Activated CD4-positive, alpha-beta memory T cell treated with anti-CD3 and anti-CD28 coated beads for 36 hours (primary cell): ENCODE measurements at places on chromosomes 5 and 9. TPM values are rescaled to one million over a fixed set of nuclear protein-coding genes. Genes with fewer than 3 reads are reported as not detected.
A peak's percentile ranks its signal among the peaks of the same experiment; 100 is the strongest.

Gene PCDHGB2
- 0.19 TPM for total RNA-seq

Gene NDUFS4
- total RNA-seq, result 70.5 TPM

Gene GOLM1
- 2.0 TPM for total RNA-seq

Gene OR1N1
- not detected for total RNA-seq

Gene TAF11L9
- total RNA-seq, result not detected

Gene RASEF
- total RNA-seq, result not detected

Gene TXNDC8
- total RNA-seq, result not detected

Gene EGR1
- total RNA-seq, result 64.2 TPM

Gene GRXCR2
- not detected for total RNA-seq

Gene ARHGEF37
- total RNA-seq, result 0.69 TPM

Gene LCN1
- not detected for total RNA-seq

- DNase-seq, result no peak
These were observed 12.2 kb upstream of the HSPB3 start for GRCh38 chr5:54443270-54443669.

- no peak for DNase-seq
These were observed 40.4 kb upstream of the UNC5A start for GRCh38 chr5:176769911-176770310.

- no peak for DNase-seq
These were observed 7.0 kb downstream of the NDOR1 start for GRCh38 chr9:137212520-137212919.

- DNase-seq, result no peak
These were observed 125.3 kb upstream of the IQGAP2 start for GRCh38 chr5:76277736-76278135.

DNA sequence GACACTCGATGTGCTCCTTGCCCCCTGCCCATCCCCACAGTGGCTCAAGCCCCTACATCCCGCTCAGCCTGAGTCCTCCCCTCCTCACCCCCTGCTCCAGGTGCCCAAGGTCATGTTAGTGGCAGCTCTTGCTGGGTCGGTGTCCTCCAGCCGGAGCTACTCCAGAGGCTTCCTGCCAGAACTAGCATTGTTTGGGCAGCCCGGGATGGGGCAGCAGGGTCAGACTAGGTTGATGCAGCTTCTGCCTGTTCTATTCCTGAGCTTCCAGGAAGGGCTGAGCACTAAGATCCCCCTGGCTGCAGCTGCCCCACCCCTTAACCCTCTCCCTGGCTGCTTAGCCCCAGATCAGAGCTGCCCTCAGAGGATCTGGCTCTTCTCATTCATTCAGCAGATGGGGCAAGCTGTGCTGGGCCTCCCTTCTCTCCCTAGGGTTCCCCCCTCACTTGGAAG, 671 bp downstream of the RGS14 start:
- DNase-seq, result peak; percentile 22

- no peak for DNase-seq
These were observed 17.8 kb downstream of the FBXO38 start for GRCh38 chr5:148401604-148402003.

DNA sequence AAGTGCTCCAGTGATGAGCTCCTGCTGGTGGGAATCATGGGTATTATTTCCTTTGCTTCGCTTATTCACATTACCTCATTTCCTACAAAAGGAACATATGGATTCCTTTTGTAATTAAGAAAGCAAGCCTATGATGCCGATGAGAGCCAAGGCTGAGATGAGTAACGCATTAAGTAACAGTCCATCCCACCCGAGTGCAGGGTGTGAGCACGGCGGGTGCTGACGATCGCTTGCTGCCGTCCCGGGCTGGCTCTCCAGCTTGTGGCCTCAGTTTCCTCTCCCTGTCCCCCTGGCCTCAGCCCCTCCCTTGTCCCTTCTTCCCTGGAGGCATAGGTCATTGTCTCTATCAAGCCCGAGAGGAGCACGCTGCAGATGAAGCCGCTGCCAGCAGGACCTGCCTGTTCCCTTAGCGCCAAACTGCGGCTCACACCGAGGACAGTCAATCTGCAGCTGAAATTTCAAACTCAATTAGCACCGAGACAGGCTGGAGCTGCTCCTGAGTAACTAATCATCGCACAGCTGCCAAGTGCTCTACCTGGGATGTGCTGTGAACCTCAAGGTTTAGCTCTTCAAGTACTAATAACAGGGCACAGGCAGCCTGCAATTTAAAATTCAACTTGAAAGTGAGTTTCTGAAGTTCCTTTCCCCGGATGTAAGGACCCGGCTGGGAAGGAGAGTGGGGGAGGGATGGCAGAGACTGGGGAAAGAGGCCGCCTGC, 115.2 kb upstream of the RAPGEF1 start:
- DNase-seq, result no peak

DNA sequence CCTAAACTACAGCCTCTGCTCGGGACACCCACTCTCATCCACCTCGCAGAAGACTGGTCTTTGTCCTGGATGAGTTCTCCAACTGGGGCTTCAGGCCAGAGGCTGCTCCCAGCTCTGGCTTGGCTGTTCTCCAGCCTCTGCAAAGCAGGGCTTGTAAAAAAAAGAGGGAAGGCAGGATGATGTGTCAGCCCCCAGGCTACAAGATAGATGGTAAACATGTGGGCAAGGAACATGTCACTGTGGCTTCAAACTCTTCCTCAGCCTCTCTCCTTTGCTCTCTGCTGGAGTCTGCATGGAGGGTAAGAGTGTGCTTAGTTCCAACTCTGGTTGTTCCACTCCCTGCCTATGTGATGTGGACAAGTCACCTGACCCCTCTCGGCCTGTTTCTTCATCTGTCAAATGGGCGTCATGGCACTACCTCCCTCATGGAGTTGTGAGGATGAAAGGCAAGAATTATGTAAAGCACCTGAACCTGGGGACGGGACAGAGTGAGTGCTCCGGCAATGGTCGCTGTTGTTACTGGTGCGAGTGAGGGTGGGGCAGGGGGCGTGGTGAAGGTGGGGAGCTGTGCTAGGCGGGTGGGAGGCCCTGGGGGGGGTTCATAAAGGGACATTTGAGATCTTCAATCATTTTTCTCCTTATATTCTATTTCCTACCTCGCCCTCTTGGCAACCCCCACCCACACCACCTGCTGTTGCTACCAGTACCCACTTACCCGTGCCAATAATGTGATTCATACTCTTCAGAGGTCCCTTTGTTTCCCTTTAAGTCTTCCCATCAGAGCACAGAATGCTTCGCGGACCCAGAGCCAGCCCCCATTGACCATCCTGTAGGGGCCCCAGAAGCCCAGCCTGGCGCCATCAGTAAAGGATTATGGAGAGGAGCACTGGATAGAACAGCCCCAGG, 6.8 kb upstream of the ZNF79 start:
- no peak for DNase-seq

DNA sequence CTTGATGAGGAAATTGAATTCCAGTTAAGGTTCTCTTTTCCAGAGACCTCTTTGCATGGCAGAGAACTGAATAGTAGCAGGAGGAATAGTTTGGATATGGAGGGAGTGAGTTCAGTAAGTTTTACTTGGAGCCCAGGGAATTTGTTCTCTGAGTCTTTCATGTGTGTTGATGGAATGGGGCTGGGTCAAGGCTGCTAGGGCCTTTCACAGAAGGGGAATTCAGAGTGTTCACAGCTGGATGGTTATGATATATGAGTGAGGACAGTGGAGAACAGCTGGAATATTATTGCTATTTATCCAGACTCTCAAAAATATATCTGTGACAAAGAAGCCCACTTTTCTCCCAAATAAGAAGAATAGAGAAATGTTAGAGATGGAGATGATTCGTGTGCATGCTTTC, 372.8 kb downstream of the PLK2 start:
- DNase-seq, result no peak

GRCh38 chr5:41094871-41095270, 23.7 kb upstream of the MROH2B start:
- DNase-seq, result no peak

GRCh38 chr9:126144196-126144595, 182.4 kb upstream of the MVB12B start:
- DNase-seq, result no peak

DNA sequence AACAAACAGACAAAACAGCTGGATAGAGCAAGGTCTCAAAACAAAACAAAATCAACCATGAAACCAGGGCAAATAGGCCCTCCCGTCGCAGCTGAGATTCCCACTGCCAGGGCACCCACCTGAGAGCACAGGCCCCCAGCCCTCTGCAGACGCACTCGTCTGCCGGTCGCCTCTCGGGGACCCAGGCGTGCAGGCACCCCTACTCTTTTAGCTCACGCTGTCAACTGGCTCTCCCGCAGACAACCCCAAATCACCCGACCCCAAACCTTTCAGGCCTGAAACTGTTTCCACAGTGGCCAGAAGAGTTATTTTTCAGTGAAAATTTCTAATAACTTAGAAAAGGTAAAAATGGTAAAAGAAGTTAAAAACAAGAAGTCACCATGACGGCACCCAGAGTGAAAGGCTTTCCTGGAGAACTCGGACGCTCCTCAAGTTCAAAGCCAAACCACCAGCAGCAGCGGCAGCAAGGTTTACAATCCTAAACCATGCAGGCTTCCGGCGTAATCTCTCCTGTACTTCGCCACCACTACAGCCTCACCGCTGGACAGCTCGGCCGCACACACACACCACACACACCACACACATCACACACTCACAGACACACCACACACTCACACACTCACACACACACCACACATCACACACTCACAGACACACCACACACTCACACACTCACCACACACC, 1.9 kb upstream of the UBE2QL1 start:
- DNase-seq, result no peak

GRCh38 chr5:57592236-57592635, 109.6 kb upstream of the ACTBL2 start:
- DNase-seq, result no peak

GRCh38 chr5:92694067-92694466, 887.0 kb downstream of the NR2F1-AS1 start:
- no peak for DNase-seq

GRCh38 chr9:69047371-69047770, 11.8 kb downstream of the FXN start:
- DNase-seq, result no peak

DNA sequence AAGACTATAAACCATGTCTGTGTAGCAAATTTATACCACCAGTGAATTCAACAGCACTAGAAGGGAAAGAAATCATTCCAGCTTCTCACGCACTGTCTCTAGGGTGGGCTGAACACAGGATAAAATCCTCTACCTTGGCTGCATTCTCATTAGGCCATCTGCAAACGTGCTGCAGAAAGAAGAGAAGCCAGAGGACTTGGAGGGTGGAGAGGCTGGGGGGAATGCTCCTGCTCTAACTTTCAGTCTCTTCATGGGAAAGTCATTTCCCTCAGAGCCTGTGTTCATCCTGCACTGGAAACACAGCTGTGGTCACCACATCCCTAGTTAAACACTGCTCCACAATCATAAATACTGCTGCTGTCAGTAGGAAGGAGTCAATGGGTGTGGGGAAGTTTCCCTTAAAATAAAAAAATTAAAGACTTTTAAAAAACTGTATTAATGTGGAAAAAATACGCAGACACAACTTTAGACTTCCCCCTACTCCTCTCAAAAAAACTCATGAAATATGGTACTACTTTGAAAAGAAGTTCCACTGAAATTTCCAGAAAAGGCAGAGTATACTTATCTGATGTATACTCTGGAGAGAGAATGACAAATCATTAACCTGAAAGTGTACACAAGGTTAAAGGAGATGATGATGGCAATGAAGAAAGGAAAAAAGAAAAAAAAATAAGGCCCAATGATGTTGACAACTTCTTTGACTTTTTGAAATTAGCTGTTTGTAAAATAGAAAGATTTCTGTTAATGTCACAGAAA, 46.8 kb downstream of the LHFPL2 start:
- DNase-seq, result no peak

DNA sequence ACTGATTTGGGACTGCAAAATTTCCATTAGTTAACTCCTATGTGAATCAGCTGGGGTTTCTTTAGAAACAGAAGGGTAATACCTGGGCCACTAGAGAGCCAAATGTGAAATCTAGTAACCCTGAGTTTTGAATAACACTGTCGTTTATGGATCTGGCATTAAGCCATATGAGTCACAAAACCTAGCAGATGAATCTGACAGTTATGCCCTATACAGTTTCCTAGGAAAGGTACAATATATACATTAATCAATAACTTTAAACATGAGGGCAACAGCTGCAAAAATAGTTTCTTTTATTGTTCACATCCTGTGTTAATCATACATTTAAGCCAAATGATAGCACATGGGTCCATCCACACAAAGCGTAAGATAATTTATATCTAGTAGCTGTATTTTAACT, 56.9 kb downstream of the PAM start:
- DNase-seq, result no peak

- DNase-seq, result no peak
These were observed 104.8 kb upstream of the CLINT1 start for GRCh38 chr5:157963761-157964160.

DNA sequence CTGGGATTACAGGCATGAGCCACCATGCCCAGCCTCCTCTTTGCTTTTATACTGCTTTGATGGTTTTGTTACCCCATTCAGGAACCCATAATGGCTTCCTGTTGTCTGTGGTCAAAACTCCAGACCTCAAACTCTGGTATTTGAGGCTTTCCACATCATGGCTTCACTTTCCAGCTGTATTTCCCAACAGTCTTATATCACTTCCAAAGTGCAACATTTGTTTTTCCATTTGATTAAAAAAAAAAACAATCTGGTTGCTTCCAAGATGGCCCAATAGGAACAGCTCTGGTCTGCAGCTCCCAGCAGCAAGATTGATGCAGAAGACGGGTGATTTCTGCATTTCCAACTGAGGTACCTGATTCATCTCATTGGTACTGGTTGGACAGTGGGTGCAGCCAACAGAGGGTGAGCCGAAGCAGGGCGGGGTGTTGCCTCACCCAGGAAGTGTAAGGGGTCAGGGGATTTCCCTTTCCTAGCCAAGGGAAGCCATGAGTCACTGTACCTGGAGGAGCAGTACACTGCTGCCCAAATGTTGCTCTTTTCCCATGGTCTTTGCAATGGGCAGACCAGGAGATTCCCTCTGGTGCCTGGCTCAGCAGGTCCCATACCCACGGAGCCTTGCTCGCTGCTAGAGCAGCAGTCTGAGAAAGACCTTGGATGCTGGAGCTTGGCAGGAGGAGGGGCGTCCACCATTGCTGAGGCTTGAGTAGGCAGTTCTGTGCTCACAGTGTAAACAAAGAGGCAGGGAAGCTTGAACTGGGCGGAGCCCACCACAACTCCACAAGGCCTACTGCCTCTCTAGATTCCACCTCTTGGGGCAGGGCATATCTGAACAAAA, 458.4 kb downstream of the KDM4C start:
- DNase-seq, result peak; percentile 64

- no peak for DNase-seq
These were observed 256.0 kb downstream of the TMEM167A start for GRCh38 chr5:82820961-82821845.

GRCh38 chr9:108053555-108054061, 564.0 kb upstream of the KLF4 start:
- no peak for DNase-seq

- DNase-seq, result peak; percentile 45
These were observed at the start of gene MVB12B for GRCh38 chr9:126326228-126327005. Gene MVB12B, plus strand, starts transcription at chr9:126326829. Its CDS starts 101 bp downstream, at chr9:126326930.
